Activated CD8-positive, alpha-beta memory T cell treated with anti-CD3 and anti-CD28 coated beads, Interleukin-2, amount 10 ng/mL, durations not matched to agents 7 days and 5 days (primary cell): ENCODE measurements at places on chromosomes 16 and 17.

DNA sequence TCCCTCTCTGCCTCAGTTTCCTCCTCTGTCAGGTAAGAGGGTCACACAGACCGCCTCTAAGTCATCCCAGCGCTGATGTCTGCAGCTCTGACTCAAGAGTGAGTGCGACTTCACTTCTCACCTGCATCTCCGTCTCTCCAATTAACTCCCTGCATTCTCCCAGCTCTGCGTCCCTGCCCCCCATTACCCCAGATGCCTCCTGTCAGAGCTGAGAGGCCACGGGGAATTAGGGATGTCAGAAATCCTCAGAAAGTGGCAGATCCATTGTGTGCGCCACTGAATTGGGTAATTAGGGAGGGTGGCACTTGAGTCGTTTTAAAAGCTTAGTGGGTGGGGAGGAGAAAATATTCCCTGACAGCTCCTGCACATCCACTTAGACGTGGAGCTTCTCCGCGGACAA is 885.4 kb upstream of the EEF2KMT start:
- no peak overlapping the region for H3K27ac ChIP-seq
- no peaks in the 10 kb centered on the region for H3K4me1 ChIP-seq
- no peak for DNase-seq
- H3K36me3 ChIP-seq = no peaks in the 10 kb centered on the region
- no peak overlapping the region for H3K4me3 ChIP-seq

- no peaks in the 10 kb centered on the region for H3K4me1 ChIP-seq
- H3K4me3 ChIP-seq = no peak overlapping the region
- peaks cover 7% of the 10 kb centered on the region for H3K36me3 ChIP-seq
- no peak overlapping the region for H3K27ac ChIP-seq
- no peak for DNase-seq
Observed at GRCh38 chr16:23072084-23072599, 77.1 kb downstream of the USP31 start.

DNA sequence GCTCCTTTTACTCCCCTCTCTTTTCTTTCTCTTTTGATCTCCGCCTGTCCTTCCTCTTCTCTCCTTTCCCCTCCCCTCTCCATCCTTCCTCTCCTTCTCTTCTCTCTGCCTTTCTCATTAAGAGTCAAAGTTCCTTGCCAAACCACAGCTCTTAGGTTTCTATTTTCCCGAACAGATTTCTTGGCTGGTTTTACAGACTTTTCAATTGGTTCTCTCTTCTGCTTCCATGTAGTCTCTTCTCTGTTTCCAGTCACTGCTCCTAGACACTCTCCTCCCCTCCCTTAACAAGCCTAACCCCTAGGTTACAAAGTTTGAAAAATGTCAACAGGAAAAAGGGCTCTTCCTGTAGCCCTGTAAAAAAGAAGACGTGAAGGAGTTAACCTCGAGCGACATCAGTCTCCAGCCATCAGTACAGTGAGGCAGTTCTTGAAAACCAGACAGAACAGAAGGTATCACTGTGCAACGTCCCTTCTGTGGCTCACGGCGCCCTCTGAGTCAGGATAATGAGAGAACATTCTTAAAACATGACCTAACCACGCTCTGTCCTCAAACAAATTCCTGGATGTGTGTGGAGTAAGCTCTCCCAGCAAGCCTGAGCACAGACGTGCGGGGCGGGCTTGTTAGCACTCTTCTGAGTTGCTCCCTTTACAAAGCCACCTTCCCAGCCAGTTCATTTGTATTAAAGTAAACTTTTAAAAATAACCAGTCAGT is 11.6 kb upstream of the MARCHF10 start:
- peaks cover 10% of the 10 kb centered on the region for H3K4me1 ChIP-seq
- H3K36me3 ChIP-seq = no peaks in the 10 kb centered on the region
- no peak overlapping the region for H3K27ac ChIP-seq
- peak; percentile 33 for DNase-seq
- peaks cover 7% of the 10 kb centered on the region for H3K27me3 ChIP-seq

GRCh38 chr17:18235743-18236256 is 10.4 kb downstream of the LLGL1 start:
- no peaks in the 10 kb centered on the region for H3K36me3 ChIP-seq
- H3K4me3 ChIP-seq = no peak overlapping the region
- DNase-seq = no peak
- H3K27me3 ChIP-seq = no peaks in the 10 kb centered on the region

DNA sequence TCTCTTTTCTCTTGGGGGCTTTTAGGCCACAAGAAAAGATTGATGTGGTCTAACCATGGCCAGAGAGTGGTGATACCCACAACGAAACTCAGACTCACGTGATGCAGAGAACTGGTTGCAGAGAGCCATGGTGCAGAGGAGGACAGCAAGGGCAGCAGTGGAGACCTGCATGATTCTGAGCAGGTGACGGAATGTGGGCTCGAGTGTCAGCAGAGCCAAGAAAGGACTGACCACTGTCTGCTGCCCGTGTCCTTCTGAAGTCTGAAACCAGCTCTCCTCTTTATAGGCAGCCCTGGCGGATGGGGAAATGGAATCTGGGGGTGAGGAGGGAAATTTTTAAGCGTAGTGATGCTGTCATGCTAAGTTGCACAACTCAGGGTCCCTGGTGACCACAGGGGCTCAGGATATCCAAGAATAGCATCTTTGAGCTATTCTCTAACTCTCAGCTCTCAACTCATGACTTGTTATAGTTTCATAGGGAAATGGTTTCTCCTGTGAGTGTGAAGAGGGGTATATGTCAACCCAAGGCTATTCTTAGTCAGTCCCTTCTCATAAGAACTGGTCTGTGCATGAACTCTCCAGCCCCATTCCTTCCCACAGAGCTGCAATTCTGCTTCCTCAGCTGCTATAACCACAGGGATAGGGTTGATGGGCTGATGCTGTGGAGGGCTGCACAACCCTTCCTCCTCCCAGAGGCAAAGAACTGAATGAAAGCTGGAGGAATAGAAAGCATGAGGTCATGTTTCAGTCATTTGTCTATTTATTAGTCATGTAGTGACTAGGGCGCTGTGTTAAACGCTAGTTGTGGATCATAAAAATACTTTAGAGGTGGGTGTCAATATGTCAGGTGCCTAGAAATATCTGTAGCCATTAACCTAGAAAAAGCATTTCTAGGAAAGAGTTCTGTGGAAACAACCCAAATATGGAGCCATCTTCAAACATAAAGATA is at the start of gene CCL3:
Gene CCL3 (minus strand): TSS at position 256 of the 949 bp plus-strand sequence. CDS start 85 bp downstream, at position 171.
- peaks cover 5% of the 10 kb centered on the region for H3K27me3 ChIP-seq
- H3K36me3 ChIP-seq = peaks cover 10% of the 10 kb centered on the region
- H3K27ac ChIP-seq = peak within 1 kb of the TSS; percentile 87
- peak within 1 kb of the TSS; percentile 74 for H3K4me3 ChIP-seq

DNA sequence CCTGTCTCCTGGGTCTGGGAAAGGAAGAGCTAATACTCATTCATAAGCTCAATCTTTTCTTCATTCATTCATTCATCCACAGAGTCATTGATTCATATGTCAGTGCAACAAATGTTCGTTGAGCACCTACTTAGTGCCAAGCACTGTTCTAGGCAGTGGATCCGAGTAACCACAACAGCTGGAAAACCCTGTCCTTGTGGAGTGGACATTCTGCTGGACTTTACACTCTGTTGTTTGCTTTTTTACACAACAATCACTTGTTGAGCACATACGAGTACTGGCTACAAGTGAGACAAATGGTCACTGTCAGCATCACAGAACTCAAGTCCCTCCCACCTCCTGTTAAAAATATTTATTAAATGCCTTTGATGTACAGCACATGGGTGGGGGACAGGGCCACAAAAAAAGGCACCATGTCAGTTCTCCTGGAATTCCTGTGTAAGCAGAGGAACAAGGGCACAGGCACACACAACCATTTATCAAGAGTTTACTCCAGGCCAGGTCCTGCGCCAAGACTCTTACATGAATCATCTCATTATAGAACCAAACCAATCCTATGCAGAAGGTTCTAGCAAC is 46.9 kb downstream of the TEKT5 start:
- no peaks in the 10 kb centered on the region for H3K27me3 ChIP-seq
- H3K4me1 ChIP-seq = no peaks in the 10 kb centered on the region
- no peak for DNase-seq
- no peaks in the 10 kb centered on the region for H3K36me3 ChIP-seq
- no peak overlapping the region for H3K27ac ChIP-seq

DNA sequence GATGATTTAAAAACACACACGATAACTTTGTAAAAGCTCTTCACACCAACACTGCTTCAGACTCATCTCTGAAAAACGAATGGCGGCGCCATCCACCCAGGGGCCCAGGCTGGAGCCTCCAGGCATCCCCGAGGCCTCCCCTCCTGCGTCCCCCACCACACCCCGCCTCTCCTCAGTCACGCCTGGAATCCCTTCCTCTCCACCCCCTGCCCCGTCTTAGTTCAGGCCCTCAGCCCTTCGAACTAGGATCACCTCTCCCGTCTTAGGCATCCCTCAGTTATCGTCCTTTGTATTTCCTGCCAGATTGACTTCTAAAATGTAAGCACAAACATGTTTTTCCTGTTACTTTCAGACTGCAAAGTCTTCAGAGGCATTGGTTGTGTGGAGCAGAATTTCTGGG is 58.3 kb downstream of the NDEL1 start:
- DNase-seq = no peak
- no peaks in the 10 kb centered on the region for H3K27me3 ChIP-seq
- no peak overlapping the region for H3K27ac ChIP-seq
- no peak overlapping the region for H3K4me3 ChIP-seq
